ENCODE measurements at places on chromosomes 12 and 14.
A peak's percentile ranks its signal among the peaks of the same experiment; 100 is the strongest.

- H3K27ac ChIP-seq: no peak overlapping the region
- H3K27me3 ChIP-seq: peaks cover 21% of the 10 kb centered on the region
- H3K4me3 ChIP-seq: no peak overlapping the region
- peaks cover 29% of the 10 kb centered on the region for H3K4me1 ChIP-seq
- no peaks in the 10 kb centered on the region for H3K36me3 ChIP-seq
Observed at GRCh38 chr12:51818566-51819300, 29.8 kb downstream of the FIGNL2 start.

GRCh38 chr12:90333939-90334338 lies 621.0 kb downstream of the CCER1 start:
- H3K27ac ChIP-seq: no peak overlapping the region
- H3K27me3 ChIP-seq: no peaks in the 10 kb centered on the region
- H3K36me3 ChIP-seq: no peaks in the 10 kb centered on the region

- H3K27me3 ChIP-seq: no peaks in the 10 kb centered on the region
- no peaks in the 10 kb centered on the region for H3K4me1 ChIP-seq
- H3K36me3 ChIP-seq: no peaks in the 10 kb centered on the region
- H3K4me3 ChIP-seq: no peak overlapping the region
Observed at GRCh38 chr12:124310178-124310577, 15.3 kb downstream of the RFLNA start.

DNA sequence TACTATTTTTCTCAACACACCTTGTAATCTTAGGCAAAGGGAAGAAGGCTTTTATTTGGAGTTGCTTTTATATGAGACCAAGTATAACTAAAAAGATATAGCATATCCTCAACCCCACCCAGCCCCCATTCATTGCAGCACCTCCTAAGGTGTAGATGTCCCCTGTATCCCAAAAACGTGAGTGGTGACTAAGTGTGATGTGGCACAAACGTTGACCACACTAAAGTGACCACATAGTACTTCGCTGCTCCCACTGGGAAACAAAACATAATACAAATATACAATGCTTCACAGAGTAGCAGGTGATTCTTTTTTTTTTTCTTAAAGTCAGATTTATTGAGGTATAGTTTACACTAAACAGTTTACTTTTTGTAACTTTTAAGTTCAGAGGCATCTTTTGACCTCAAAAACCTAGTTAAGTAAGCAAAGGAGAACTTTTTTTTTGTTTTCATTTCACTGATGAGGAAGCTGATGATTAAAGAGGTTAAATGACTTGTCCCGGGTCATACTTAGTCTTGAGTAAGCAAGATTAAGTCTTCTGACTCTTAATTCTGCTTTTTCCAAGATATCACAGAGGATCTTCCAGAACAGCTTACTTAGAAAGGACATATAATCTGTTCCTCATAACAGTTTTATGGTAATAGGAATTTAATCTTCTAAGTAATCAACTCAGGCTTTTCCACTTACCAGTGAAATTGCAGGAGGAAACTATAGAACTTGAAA lies 245.2 kb upstream of the PLEKHG7 start:
- no peak overlapping the region for H3K4me3 ChIP-seq
- peaks cover 37% of the 10 kb centered on the region for H3K4me1 ChIP-seq
- H3K27ac ChIP-seq: peak overlapping the region; percentile 76
- H3K36me3 ChIP-seq: peaks cover 29% of the 10 kb centered on the region
- no peak for DNase-seq
- no peaks in the 10 kb centered on the region for H3K27me3 ChIP-seq

DNA sequence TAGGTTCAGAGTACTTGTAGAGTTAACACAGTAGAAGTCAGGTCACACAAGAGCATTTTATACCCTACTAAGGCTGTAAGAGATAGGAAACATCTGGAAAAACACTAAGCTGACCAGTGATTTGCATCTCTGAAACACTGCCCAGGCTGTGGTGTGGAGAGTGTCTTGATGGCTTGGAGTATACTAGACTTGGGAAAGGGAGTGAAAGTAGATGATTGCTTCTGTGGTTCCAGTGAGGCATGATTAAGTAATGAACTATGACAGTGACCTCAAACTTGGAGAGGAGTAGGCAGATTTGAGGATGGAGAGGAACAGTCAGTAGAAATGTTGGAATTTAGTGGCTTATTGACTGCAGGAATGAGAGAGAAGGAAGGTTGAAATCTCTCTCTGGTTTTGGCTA lies 201.2 kb downstream of the FLRT2 start:
- H3K4me1 ChIP-seq: no peaks in the 10 kb centered on the region
- no peak overlapping the region for H3K4me3 ChIP-seq
- H3K36me3 ChIP-seq: no peaks in the 10 kb centered on the region
- no peak overlapping the region for H3K27ac ChIP-seq

DNA sequence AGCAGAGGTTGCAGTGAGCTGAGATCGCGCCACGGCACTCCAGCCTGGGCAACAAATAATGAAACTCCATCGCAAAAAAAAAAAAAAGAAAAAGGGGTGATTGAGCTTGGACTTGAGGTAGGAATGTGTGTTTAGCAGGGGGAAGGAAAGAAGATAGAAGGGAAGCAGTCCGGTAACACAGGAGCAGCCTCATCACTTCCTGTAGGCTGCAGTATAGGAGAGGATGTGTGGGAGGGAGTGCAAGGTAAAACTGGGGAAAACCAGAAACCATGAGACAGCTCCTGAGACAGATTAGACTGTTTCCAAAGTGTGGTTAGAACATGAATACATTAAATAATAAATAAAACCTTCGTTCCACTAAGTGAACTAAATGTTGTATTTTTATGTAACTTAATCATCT lies 49.2 kb downstream of the FGD4 start:
- no peak overlapping the region for H3K27ac ChIP-seq
- no peaks in the 10 kb centered on the region for H3K4me1 ChIP-seq
- no peaks in the 10 kb centered on the region for H3K27me3 ChIP-seq

- H3K27me3 ChIP-seq: no peaks in the 10 kb centered on the region
- H3K27ac ChIP-seq: peak overlapping the region; percentile 47
- no peak overlapping the region for H3K4me3 ChIP-seq
- H3K4me1 ChIP-seq: peaks cover 47% of the 10 kb centered on the region
Observed at GRCh38 chr12:53414756-53415417, 8.8 kb upstream of the AMHR2 start.

- no peaks in the 10 kb centered on the region for H3K27me3 ChIP-seq
- no peaks in the 10 kb centered on the region for H3K36me3 ChIP-seq
- H3K27ac ChIP-seq: no peak overlapping the region
- no peaks in the 10 kb centered on the region for H3K4me1 ChIP-seq
- no peak overlapping the region for H3K4me3 ChIP-seq
Observed at GRCh38 chr12:101018540-101018939, 191.5 kb downstream of the SLC5A8 start.

GRCh38 chr12:53961025-53961761 lies 6.5 kb downstream of the HOXC12 start:
- H3K36me3 ChIP-seq: peaks cover 19% of the 10 kb centered on the region
- no peak for DNase-seq
- peak overlapping the region; percentile 19 for H3K4me3 ChIP-seq
- no peak overlapping the region for H3K27ac ChIP-seq
- H3K4me1 ChIP-seq: peaks cover 38% of the 10 kb centered on the region
- peaks cover 90% of the 10 kb centered on the region for H3K27me3 ChIP-seq
